ENCODE measurements at places on chromosomes 11 and 22.

DNA sequence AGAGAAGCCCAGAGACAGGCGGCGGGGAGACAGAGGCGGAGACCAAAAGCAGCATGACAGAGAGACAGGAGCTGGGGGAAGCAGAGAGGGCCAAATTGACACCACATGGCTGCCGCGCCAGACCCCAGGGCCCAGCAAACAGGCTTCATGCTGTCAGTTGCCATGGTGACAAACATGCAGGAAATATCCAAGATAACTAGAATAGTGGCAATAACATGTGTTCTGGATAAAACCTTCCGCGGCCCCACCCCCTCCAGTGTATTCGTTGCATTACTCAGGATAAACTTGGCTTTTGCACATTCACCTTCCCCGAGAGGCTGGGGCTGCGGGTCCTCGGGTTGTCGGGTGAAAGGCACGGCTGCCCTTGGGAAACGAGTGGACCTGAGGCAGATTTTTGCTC, 49.9 kb upstream of the CDON start:
- no peak for DNase-seq

DNA sequence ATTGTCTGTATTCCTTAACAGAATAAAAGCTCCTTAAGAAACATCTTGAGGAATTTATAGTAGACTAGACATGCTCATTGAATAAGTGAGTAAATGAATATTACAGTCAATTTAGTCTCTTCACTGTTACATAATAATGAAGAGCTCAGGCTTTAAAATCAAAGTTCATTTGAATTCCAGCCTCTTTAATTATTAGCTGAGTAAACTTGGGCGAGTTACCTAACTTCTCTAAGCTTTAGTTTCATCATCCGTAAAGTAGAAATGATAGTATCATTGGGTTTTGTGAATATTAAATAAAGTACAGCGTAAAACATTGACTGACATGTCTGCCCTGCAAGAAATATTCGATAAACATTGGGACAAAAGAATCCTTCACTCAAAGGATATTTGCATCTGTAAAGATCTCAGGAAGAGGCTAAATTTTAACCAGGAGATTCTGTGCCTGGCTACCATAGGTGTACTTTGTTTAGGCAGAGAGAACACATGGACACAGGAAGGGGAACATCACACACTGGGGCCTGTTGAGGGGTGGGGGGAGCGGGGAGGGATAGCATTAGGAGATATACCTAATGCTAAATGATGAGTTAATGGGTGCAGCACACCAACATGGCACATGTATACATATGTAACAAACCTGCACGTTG, 15.2 kb upstream of the BBOX1 start:
- DNase-seq, result no peak

DNA sequence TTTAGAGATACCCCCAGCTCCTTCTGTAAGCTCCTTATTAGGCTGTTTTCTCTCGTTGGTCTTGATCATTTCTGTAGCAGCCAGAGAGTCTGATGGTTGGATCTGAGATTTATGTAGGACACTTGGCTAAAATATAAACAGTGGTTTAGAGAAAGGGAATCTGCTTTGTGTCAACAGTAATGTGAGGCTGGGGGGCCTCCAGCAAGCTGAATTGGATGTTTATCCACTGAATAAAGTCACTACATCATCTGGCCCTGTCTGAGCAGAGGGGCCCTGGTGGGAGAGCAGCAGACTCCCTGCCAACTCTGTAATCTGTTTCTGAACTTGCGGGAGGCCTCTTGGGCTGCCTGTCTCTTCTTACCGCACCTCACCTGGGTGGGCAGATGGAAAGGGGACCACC, 328.5 kb upstream of the PLET1 start:
- DNase-seq, result no peak

DNA sequence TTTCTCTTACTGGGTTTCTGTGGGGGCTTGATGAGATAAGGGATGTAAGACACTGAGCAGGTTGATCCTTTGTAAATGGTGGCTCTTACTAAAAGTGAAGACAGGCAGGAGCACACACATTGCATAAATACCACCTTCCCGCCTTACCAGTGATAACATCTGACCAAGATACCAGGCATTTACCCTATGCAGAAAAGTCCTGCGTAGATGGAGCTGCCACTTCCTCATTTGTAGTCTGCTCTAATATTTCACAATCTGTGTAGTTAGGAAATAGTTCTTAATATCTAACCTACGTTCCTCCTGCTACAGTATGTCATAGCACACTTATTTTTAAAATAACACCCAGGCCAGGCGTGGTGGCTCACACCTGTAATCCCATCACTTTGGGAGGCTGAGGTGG, 23.9 kb upstream of the SWAP70 start:
- DNase-seq, result no peak

DNA sequence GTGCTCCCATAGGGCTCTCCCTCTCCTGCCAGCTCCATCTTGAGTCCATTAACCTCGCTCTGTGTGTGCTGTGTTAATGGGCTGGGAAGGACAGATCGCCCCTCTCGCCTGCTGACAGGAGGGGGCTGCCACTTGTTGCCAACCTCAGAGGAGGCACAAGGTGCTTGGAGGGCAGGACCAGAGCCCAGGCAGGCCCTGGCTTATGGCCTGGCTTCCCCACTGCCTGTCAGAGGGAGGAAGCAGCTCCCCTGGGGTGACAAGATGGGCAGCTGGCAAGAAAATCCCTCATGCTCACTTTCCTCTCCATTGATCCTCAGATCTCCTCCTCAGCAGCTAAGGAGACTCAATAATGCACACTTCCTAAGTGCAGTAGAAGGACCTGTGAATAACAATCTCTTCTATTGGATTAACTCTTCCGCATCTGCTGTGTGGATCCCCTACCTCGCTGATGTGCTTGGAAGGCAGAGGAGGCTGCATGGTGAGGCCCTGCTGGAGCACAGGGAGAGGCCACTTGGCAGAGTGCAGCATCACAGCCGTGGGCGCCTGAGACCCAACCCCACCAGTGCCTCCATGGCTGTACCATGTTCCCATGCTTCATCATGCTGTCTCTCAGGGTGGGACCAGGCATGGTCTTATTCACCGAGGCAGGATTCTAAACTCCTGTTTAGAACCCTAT, 70.3 kb downstream of the TRIM29 start:
- DNase-seq, result no peak

DNA sequence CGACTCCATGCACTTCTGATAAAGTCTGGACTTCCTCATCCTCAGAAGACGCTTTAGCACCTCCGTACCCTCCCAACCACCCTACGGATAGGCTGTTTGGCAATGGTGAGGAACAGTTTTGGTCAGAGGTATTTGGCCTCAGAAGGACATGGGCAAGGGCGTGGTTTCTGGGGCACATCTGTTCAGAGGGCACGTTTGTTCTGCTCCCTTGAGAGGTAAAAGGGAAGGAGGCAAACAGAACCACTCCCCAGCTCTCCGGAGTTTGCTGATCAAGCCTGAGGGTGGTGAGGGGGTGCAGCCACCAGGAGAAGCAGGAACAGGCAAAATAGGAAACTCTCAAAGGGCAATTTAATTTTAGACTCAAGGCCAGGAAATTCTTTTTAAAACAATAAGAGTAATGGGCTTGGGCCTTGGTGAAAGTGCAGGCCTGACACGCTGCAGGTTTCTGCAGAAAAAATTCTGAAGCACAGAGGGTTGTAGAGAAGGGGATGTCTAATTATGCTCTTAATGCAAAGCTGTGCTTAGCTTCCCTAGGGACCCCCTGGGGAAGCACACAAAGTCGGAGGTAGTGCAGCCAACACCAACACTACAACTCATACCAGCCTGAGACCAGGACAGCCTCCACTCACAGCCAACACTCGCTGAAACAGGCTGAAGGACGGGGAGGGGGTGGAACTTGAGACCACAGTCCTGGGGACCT, 23.3 kb downstream of the ETS1 start:
- DNase-seq, result no peak

- no peak for DNase-seq
Observed at GRCh38 chr11:110712659-110713448, 617 bp upstream of the ARHGAP20 start.

GRCh38 chr11:63574856-63575602, 11.8 kb upstream of the PLAAT2 start:
- DNase-seq, result no peak

GRCh38 chr11:18253233-18253632, 4.8 kb upstream of the SAA2 start:
- DNase-seq, result no peak

- no peak for DNase-seq
Observed at GRCh38 chr22:39234867-39235687, 9.7 kb downstream of the PDGFB start.

DNA sequence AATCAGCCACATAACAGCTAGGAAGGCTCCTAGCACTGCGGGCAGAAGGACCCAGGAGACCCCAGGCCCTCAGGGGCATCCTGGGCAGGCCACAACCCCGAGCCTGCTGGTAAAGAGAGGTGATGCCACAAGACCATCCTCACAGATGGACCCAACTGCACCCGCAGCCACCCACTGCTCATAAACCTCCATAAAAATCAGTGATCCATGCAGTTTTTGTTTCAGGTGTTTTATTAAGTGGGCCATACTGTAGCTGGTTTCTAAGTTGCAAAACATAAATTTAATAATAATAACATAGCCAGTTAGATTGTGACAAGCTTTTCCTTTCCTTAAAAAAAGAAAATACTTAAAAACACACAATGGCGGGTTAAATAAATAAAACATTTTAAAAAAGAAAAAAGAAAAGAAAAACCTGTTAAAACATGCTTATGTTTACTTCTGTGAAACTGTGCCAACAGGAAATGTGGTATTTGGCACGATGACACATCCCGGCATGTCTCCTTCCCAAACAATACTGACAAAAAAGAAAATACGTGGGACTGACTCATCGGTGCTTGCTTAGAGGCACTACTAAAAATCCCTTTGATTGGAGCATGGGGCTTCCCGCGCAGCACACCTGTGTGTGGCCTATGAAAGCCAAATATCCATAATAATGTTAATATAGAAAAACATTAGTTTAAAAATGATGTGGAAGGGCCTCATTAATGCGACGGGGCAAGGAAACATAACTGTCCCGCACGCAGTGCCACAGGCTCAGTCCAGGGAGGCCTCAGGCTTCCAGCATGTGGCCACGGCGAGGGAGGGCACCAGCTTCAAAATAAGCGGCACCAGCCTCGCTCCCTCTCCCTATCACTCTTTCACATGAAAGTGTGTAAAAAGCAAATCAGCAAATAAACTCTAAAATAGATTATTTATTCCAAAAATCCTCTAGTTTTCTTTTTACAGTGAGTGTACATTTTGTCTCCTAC, 47.5 kb upstream of the SCUBE2 start:
- DNase-seq, result peak; percentile 49

GRCh38 chr11:128458321-128458720, 129.0 kb downstream of the ETS1 start:
- DNase-seq, result no peak

- no peak for DNase-seq
Observed at GRCh38 chr11:1751999-1752906, 1.9 kb upstream of the IFITM10 start.

GRCh38 chr22:50522208-50522805, 3.1 kb downstream of the SCO2 start:
- DNase-seq, result no peak

DNA sequence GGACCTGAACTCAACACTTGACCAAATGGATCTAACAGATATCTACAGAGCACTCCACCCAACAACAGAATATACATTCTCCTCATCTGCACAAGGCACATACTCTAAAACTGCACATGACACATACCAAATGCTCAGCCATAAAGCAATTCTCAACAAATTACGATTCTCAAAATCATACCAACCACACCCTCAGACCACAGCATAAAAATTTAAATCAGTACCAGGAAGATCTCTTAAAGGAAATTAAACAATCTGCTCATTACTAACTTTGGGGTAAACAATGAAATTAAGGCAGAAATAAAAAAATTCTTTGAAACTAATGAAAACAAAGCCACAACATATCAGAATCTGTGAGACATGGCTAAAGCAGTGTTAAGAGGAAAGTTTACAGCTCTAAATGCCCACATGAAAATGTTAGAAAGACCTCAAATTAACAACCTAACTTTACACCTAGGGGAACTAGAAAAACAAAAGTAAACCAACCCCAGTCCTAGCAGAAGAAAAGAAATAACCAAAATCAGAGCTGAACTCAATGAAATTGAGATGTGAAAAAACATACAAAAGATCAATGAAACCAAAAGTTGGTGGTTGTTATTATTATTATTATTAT, 37.2 kb downstream of the TMEM123 start:
- peak; percentile 21 for DNase-seq
